Activated CD8-positive, alpha-beta memory T cell treated with anti-CD3 and anti-CD28 coated beads for 1 hour (primary cell): ENCODE measurements at places on chromosomes 13 and 19.

DNA sequence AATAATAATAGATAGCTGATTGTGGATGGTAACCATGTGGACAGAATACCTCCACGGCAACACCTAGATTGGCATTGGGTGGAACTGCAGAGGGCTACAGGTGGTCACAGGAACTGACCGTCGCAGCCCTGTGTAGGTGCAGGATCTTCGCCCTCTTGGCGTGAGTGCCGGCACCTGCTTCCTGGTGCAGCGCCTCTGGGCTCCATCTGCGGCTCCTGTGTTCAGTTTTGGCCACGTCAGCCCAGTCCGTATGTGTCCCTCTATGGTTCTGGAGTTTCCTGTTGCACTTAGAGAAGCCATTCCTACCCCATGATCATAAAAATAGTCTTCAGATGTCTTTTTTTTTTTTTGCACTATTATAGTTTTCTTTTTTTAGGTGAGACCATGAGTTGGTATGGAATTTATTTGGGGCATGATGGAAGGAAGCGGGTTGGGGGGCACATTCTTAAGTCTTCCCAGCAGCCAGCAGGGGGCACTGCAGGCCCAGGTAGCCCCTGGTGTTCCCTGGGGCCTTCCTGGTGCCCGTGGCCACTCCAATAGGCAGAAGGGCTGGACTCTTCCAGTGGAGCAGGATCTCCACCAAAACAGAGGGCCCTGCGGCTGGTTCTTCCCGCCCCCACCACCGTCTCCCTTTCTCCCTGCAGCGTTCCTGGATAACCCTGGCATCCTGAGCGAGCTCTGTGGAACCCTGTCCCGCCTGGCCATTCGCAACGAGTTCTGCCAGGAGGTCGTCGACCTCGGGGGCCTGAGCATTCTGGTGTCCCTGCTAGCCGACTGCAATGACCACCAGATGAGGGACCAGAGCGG is 10.1 kb upstream of the SLC25A42 start:
- peak; percentile 32 for DNase-seq

GRCh38 chr13:111248822-111249221 is 71.6 kb upstream of the TEX29 start:
- no peak for DNase-seq

- DNase-seq = no peak
Measured at GRCh38 chr13:44417876-44418275, 44.3 kb downstream of the SERP2 start.

- no peak for DNase-seq
Measured at GRCh38 chr13:25168790-25169189, 3.3 kb downstream of the AMER2 start.

- no peak for DNase-seq
Measured at GRCh38 chr13:79767126-79767525, 286.2 kb downstream of the NDFIP2 start.

- DNase-seq = no peak
Measured at GRCh38 chr19:40210889-40211288, 7.3 kb downstream of the TTC9B start.

GRCh38 chr13:63288576-63288975 is 1872.9 kb upstream of the PCDH20 start:
- DNase-seq = no peak

DNA sequence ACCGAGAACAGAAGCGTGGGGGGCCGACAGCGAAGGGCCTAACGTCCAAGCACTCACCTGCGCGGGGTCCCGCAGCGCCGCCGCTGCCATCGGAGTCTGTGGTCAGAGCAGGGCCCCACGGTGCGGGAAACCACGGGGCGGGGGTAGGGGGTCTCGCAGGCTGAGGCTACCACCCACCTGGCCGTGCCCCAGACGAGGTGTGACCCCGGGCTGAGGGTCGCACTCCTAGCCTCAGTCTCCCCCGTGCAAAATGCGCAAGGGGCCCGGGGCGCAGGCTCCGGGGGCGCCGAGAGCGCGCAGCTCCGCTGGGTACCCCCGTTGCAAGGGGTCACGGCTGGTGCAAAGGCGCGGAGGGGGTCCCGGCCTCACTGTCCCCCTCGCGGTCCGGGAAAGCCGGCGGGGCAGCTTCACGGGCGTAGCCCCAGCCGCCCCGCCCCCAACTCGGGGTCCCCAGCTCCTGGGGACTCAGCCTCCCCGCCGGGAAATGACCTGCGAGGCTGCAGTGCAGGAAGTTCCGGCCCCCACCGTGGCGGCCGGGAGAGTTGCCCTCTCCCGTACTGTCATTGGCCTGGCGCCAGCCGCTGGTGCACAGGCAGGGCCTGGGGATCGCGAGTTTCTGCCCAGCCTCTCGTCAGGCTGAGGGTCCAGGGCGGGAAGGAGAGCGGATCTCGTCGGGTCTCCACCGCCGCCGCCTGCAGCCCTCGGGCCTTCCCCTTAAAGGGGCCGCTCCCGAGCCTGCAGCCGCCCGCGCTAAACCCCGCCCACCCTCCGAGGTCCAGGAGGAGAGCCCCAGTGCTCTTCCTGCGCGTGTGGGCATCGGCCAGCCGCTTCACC is at the start of gene ZNF792:
Gene ZNF792 (minus strand): TSS at position 657 of the 834 bp plus-strand sequence. CDS start 567 bp downstream, at position 90.
- no peak for DNase-seq

DNA sequence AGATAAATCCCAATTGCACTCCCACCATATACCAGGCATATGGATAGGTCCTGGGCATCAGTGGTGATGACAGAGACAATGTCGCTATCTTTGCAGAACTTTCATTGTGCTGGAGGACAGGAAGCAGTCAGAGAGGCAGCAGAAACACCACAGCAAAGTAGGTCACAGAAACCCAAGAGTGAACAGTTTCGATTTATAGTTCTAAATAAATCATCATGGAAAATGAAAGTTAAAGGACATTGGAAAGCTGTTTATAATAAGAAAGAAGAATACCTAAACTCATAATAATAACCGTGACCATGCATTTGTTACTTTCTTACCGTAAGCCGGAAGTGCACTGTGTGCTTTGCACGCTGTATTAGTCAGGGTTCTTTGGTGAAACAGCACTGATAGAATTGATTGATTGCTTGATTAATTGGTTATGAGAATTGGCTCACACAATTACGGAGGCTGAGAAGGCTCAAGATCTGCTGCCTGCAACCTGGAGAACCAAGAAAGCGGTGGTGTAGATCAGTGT is 38.9 kb downstream of the ALOX5AP start:
- no peak for DNase-seq

- no peak for DNase-seq
Measured at GRCh38 chr19:29876414-29876813, 64.6 kb downstream of the CCNE1 start.

GRCh38 chr13:40189898-40190630 is 476.4 kb downstream of the FOXO1 start:
- DNase-seq = no peak

- no peak for DNase-seq
Measured at GRCh38 chr19:18878858-18879578, 16.9 kb downstream of the CERS1 start.

- no peak for DNase-seq
Measured at GRCh38 chr19:48745208-48745995, 1.3 kb downstream of the IZUMO1 start.

- DNase-seq = no peak
Measured at GRCh38 chr13:99813336-99814095, 158.1 kb downstream of the ZIC5 start.

DNA sequence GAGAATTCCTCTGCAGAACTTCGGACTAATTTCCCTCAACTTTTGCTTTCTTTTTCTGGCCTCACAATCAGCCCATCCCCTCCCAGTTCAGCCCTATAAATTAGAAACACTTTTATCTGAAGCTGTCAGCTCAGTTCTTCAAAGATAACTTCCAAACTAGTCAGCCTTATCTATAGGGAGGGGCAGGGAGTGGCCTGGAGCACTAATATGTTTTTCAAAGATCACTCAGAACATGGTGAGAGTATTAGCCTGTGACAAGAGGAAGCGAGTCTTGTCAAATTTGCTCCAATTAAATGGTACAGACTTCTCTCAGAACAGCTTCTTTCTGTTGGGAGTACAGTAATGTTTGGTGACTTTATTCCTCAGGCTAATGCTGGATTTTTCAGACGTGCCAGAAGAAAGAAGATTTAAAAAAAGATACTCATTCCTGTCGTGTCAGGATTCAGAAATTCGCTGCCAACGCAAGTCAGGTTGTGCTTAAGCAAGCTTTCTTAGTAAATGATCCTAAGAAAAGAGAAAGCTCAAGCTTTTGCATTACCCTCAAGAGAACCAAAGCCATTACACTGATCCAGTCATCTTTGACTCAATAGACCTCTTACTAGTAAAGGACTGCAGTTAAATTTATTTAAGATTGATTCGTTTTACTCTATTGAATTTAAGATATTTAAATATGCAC is 1033.6 kb downstream of the SLITRK5 start:
- DNase-seq = no peak

DNA sequence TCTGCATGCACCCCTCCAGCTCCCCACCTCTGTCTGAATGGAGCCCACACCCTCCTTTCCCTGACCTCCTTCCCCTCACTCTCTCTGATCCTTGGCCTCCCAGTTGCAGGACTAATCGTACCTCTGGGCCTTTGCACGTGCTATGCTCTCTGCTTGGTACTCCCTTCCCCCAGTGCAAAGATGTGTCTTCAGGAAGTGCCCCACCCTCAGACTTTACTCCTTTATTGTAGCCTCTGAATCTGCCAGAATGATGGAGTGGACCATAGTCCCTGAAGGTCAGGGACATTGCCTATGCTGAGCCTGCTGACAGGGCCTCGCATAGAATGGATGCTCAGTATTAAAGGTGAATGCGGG is 1.3 kb upstream of the JUND start:
- DNase-seq = no peak

DNA sequence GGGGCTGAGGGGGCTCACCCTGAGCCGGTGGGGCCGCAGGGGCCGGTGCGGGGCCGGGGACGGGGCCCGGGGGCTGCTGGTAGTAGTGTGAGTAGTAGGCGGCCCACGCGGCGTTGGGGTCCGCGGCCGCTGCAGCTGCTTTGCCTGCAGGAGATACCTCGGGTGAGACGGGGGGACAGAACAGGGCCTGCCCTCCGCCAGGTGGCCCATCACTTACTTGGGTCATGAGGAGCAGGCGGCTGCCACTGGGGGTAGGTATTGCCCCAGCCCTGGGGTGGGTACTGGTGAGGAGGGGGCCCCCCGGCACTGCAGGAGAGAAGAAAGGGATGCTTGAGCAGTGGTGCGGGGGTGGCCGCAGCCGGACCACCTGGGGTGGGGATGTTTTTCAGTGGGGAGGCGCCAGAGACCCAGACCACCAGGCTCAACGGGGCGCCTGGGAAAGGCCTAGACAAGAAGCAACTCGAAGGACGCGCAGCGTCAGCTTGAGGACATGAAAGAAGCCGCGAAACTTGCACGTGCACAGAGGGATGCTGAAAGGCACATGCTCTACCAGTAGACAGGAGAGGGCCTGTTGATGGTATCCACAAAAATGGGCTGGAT is 8.9 kb downstream of the KHSRP start:
- DNase-seq = no peak

- no peak for DNase-seq
Measured at GRCh38 chr13:37365496-37365895, 233.1 kb downstream of the POSTN start.

DNA sequence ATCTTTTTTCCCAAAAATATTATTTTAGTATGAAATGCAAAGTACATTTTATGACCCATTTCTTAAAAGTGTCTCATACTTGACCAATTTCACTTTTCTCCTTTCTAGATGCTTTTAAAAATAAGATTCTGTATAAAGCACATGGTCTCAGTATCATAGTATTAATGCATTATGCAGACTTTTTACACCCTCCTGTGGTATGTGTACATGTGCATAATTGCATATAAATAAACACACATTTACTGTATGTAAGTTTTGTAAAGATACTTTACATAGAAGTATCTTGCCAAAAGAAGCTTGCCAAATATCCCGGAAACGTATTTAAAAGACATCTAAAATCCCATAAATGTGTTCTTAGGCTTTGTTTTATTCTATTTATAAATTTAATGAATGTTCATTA is 85.1 kb upstream of the MAB21L1 start:
- DNase-seq = no peak

DNA sequence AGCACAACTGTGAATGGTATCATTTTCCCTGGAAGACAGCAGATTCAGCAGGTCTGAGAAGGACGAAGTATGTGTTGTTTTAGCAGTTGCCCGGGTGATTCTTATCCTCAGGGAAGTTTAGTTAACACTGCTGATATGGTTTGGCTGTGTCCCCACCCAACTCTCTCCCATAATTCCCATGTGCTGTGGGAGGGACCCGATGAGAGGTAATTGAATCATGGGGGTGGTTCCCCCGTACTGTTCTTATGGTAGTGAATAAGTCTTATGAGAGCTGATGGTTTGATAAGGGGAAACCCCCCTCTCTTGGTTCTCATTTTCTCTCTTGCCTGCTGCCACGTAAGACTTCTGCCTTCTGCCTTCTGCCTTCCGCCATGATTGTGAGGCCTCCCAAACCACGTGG is 81.0 kb upstream of the UBAC2 start:
- no peak for DNase-seq

GRCh38 chr13:101554420-101555125 is 102.1 kb downstream of the ITGBL1 start:
- DNase-seq = no peak

GRCh38 chr13:36745436-36745835 is 71.6 kb downstream of the SERTM1 start:
- DNase-seq = no peak

DNA sequence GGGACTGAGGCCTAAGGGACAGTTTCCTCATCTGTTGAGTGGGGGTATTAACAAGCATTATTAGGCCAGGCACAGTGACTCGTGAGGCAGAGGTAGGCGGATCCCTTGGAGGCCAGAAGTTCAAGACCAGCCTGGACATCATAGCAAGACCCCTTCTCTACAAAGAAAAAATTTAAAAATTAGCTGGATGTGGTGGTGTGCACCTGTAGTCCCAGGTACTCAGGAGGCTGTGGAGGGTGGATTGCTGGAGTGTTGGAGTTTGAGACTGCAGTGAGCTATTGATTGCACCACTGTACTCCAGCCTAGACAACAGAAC is 11.3 kb upstream of the FOSB start:
- DNase-seq = no peak

DNA sequence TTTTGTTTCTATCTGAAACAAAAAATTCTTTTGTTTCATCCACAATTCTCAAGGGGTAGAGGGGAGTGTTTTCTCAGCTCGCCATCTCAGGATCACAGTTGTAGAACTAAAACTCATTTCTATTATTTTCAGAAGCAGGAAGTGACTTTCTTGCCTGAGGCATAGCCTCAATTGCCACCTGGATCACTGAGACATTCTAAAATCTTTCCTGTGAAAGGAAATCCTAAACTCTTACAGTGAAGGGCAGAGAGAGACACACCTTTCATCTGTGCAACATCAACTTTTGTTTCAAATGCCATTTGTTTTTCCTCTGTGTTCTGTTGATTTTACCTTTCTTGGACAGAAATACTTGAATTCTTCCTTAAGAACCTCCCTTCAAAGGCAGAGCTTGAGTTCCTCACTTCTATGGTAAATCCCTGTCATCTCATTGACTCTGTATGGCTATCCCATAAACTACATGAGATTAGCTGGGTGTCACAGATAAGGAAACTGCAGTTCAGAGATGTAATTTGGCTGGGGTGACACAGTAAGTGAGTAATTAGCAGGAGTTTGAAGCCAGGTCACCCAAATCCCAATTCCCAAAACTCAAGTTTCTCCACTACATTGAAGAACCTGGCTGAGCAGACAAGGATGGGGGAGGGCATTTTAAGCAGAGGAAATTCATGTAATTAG is 224.4 kb upstream of the HTR2A start:
- no peak for DNase-seq
